Chondrocyte (in vitro differentiated cells): ENCODE measurements at places on chromosomes 7 and 10. TPM values are rescaled to one million over a fixed set of nuclear protein-coding genes. Genes with fewer than 3 reads are reported as not detected.

GRCh38 chr7:150620617-150621371 is 11.4 kb downstream of the GIMAP6 start:
- no peak for DNase-seq

- DNase-seq, result no peak
Measured at GRCh38 chr10:75010373-75010772, 101.1 kb upstream of the SAMD8 start.

DNA sequence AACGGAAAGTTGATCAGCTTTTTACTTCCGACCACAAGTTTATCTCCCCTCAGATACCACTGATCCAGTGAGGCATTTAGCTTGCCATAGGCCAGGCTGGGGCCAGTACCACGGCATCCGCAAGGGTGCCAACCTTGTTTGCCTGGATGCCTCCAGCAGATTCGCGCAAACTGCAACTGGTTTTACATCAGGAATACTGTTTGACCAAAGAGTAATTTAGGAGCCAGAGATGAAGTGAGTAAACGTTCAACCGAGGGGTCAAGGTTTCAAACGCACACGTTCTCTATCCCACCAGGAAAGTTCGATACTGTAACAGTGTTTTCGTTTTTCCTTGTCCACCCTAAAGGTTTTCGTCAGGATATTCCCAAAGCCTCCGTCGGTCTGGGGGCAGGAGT is 266 bp upstream of the MDFIC start:
- no peak for DNase-seq

DNA sequence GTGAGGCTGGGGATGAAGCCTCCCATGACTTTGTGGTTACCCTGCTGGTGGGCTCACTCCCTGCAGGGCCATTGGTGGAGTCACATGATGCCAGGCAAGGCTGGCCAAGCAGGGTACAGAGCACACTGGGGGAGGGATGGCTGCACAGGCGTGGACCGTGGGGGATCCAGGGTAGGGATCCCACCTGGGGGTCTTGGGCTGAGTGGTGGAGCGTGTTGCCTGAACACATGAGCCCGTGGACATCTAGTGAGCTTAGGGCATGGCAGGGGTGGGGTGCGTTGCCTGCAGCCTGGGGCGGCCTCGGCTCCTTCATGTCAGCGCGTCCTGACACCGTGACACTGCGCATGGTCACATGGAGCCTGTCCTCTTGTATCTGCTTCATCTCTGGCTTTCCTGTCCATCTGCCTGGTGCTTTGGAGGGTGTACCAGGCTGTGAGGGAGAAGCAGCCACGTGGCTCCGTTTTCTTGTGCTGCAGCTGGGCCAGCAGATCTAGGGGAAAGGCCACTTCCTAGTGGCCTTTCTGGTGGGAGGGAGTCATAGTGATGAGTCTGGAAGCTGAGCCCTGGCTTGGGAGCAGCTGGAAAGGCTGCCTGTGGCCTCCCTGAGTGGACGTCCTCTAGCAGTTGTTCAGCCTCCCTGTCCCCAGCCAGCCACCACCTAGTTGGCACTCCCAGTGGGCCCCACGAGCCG is 96.2 kb downstream of the LHPP start:
- DNase-seq, result peak; percentile 77

DNA sequence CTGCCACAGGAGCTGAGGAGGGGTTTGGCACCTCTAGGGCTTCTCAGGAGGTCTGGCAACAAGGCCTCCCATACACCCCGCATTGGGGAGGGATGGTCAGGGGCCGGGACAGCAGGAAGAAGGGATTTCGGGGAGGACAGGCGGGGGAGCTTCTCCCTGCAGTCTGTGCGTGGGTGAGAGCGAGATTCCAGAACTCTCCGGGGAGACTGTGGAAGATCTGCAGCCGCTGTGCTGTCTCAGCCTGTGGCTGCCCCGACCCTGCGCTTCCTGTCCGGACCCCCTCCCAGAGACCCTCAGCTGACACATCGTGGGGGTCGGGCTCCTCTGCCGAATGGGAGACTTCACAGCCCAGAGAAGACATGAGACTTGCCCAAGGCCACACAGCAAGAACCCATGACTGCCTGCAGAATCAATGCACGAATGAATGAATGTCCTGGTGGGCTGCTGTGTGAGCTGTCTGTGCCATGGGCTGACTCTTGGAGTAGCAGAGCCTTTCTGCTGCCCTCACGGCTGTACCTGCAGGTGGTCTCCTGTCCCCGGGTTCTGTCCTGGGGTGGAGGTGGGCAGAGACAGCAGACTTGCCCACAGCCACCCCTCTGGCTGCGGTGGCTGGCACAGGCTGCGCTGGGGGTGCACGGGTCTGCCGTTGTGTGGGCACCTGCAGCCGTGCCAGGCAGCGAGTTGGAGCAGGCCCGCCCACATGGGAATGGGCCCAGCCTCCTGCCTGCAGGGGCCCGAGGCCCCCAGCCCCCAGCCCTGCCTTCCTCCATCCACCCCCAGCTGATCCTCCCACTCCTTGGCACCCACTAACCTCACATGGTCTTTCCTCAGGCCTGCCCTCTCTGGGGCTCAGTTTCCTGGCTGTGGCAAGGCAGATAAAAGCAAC is 16.3 kb upstream of the LFNG start:
- no peak for DNase-seq

GRCh38 chr7:150781103-150781502 is 19.1 kb downstream of the TMEM176B start:
- no peak for DNase-seq

GRCh38 chr7:147478796-147479195 is 1111.8 kb upstream of the C7orf33 start:
- no peak for DNase-seq

GRCh38 chr10:15158448-15158847 is 10.0 kb downstream of the NMT2 start:
- DNase-seq, result no peak

DNA sequence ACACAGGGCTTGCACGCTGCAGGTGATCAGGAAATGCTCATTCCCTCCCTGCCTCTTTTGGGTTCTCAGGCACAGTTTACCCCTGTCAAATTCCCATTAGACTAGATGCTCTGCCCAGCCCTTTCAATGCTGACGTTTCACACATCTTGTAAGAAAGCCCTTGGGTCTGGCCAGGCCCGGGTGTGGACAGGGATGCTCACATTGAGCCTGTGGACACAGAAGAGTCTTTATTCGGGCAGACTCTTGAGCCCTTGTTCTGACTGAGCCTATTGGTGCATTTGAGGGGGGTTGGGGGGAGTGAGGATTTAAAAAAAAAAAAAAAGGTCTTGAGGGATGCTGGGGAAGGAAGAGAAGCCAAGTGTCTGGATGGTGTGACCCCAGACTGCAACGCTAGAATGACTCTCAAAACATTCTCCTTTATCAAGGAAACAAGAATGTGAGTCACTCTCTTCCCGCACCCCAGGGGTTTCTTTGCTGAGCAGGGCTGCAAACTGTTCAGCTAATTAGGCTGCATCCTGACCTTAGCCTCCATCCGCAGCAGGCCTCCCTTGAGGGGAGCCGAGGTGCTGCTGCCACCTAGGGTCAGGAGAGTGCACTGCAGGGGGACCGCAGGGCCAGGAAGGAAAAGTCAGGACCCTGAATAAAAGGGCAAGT is 53.6 kb upstream of the TMEM72 start:
- no peak for DNase-seq

DNA sequence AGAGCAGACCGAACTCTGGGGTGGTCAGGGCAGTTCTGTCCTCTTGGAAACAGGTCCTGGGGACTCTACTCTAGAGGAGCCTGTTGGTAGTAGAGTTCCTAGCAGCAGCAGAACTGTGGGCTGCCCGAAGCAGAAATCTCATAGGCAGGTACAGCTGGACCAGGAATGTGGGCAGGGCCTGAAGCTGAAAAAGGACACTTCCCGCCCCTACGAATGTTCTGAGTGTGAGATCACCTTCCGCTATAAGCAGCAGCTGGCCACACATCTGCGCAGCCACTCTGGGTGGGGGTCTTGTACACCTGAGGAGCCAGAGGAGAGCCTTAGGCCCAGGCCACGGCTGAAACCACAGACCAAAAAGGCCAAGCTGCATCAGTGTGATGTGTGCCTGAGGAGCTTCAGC is 8.3 kb upstream of the ZNF783 start:
- no peak for DNase-seq

GRCh38 chr10:129042776-129043595 is 424.1 kb upstream of the MGMT start:
- DNase-seq, result no peak

DNA sequence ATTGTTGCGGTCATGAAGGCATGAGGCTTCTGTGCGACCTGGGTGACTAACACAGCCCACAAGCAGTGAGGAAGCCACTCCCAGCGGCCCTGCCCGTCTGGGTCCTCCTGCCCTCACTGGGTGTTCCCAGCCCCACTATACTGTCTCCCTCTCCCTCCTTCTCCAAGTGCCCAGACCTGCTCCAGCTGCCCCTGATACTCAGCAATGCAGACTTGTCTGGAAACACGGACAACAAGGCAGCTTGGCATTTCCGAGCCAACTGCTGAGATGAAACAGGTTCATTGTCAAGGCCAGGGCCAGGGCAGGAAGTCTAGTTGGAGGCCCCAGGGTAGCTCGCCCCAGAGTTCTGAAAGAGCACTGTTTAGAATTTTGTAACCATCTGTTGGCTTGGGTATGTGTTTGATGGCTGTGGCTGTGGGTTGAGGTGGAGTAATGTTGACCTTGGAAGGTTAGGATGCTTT is 95.7 kb downstream of the RBM20 start:
- DNase-seq, result no peak

- DNase-seq, result no peak
Measured at GRCh38 chr10:71432956-71433767, 36.4 kb downstream of the CDH23 start.

DNA sequence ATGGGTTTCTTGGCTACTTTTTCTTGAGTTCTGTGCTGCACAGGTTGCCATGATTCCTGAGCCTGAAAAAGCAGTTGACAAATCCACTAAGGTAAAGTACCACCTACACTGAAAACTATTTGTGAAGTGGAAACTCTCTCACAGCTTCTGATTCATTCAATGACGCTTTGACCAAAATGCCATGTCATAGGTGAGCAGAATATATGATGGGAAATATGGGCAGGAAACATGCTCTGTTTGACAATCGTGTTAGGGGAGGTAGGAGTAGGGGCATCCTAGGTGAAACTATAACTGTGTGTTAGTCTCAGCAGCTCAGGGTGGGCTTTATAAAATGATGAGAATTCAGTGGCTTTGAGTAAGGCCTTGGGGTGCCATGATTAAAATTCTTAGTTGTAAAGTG is 69.6 kb upstream of the ELMO1 start:
- DNase-seq, result no peak

GRCh38 chr10:117927871-117928270 is 118.9 kb downstream of the RAB11FIP2 start:
- no peak for DNase-seq

- DNase-seq, result no peak
Measured at GRCh38 chr7:82818171-82818570, 344.5 kb downstream of the PCLO start.

DNA sequence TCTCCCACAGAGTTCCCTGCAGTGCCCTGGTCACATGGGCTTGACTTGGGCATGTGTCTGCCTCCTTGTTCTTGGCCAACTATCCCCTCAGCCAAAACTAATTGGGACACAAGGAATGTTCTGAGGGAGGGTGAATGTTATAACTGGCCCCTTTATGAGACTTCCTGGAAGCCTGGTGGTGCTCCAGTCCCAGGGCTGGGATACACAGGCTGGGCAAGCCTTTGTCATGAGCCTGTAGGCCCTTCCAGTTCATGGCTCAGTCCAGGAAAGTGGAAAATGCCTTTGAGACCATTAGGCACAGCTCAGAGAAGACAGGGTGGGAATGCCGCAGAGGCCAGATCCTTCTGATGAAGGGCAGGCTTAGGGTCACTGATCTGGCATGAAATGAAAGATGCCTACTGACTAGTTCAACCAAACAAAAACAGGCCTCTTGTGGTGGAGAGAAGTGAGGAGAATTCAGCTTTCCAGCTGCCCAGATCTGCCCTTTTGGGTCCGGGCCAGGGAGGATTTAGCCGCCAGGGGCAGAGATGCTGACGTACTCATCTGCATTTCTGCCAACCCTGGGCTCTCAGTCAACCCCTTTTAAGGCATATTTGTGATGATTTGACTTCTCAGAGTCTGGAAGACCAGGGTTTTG is 961.5 kb downstream of the KCNMA1 start:
- DNase-seq, result no peak

DNA sequence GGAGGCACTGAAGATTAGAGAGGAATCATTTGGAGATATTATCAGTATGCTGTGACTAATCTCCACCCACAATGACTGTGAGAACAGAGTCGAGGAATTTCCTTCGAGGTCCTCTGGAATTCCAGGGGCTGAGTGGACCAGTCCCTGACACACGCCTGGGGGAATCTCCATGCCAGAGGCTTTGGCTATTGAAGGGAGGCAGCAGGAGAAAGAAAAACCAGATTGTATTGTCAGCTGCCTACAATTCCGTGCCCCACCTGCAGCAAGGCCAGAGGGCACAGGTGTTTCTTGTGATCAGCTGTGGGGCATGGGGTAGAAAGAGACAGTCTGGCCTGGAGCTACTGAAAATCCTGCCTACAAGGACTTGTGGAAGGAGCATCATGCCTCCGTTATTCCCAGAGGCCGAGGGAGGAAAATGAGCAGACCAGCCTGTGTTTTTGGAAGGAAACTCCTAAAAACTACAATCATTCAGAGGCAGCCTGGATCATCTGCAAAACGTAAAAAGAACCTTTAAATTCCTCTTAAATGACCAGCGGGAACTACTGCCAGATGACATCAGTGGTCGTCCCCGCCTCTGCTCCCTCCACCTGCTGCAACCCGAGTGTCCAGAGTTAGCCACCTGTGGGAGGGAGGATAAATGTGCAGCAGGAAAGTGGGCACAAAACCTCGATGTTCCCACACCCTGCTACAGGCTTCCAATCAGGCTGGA is 25.4 kb upstream of the ANK3 start:
- no peak for DNase-seq

GRCh38 chr7:47449810-47450590 is 131.9 kb downstream of the TNS3 start:
- no peak for DNase-seq

GRCh38 chr7:30584415-30584814 is 10.3 kb upstream of the GARS1 start:
- no peak for DNase-seq

GRCh38 chr10:76311752-76312636 is 880.6 kb downstream of the LRMDA start:
- no peak for DNase-seq

- DNase-seq, result no peak
Measured at GRCh38 chr10:124271676-124272075, 147.0 kb downstream of the OAT start.

- no peak for DNase-seq
Measured at GRCh38 chr7:118801366-118801765, 576.9 kb downstream of the ANKRD7 start.

DNA sequence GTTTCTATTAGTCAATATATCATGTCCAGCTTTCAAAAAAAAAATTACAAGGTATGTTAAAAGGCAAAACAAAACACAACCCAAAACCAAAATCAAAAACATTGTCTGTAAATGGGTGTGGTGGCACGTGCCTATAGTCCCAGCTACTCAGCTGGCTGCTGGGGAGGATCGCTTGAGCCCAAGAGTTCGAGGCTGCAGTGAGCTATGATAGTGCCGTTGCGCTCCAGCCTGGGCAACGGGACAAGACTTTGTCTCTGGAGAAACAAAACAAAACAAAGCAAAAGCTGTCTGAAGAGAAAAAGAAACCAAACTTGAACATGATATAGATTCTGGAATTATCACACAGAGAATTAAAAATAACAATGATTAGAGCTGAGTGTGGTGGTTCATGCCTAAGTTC is 10.3 kb upstream of the CPA5 start:
- no peak for DNase-seq

The TAS2R5 gene
- 0.62 to 1.5 TPM (median 0.72 TPM) in 3 replicates for total RNA-seq

The GPR26 gene
- not detected in 3 replicates for total RNA-seq

The SPDYE11 gene
- total RNA-seq, result not detected in 3 replicates

The HABP2 gene
- total RNA-seq, result not detected in 3 replicates

The CUBN gene
- 0.89 to 1.0 TPM (median 0.92 TPM) in 3 replicates for total RNA-seq

The NOS3 gene
- not detected in 3 replicates for total RNA-seq

The LYZL2 gene
- total RNA-seq, result not detected in 3 replicates

The NAMPT gene
- total RNA-seq, result 24.2 to 30.4 TPM (median 27.5 TPM) in 3 replicates

The LRCH4 gene
- 42.0 to 45.8 TPM (median 43.9 TPM) in 3 replicates for total RNA-seq

The ABLIM1 gene
- total RNA-seq, result 13.5 to 41.9 TPM (median 15.7 TPM) in 3 replicates

The ZSCAN21 gene
- total RNA-seq, result 9.6 to 13.1 TPM (median 11.8 TPM) in 3 replicates
